Naive thymus-derived CD4-positive, alpha-beta T cell (primary cell): ENCODE measurements at places on chromosomes 4 and X. TPM values are rescaled to one million over a fixed set of nuclear protein-coding genes. Genes with fewer than 3 reads are reported as not detected.

CENPU gene
- 1.1 TPM for total RNA-seq

F9 gene
- total RNA-seq, result not detected

SAGE1 gene
- not detected for total RNA-seq

CCDC110 gene
- total RNA-seq, result 1.8 TPM

PAGE5 gene
- total RNA-seq, result not detected

RAB39B gene
- 12.8 TPM for total RNA-seq

DOK7 gene
- total RNA-seq, result not detected

MAGEA2B gene
- not detected for total RNA-seq

AMTN gene
- total RNA-seq, result not detected

GLRB gene
- not detected in 2 replicates for total RNA-seq

SOWAHB gene
- not detected for total RNA-seq

FGF13 gene
- not detected for total RNA-seq

HERC6 gene
- 23.0 TPM for total RNA-seq

CCKAR gene
- not detected for total RNA-seq

PRR32 gene
- not detected for total RNA-seq

PPID gene
- 26.5 TPM for total RNA-seq

RAB41 gene
- total RNA-seq, result not detected in 2 replicates

GABRG1 gene
- not detected in 2 replicates for total RNA-seq

NDNF gene
- not detected for total RNA-seq

RASL11B gene
- not detected for total RNA-seq

UGDH gene
- 6.9 TPM for total RNA-seq

SETD7 gene
- total RNA-seq, result 14.0 TPM

ZCCHC12 gene
- total RNA-seq, result not detected

ASMT gene
- not detected for total RNA-seq

EPHA5 gene
- not detected for total RNA-seq

HELT gene
- total RNA-seq, result not detected

XAGE1A gene
- total RNA-seq, result not detected

PDE5A gene
- 0.24 TPM in 1 of 2 replicates, not detected in the other for total RNA-seq

SMIM10 gene
- 0.23 TPM in 1 of 2 replicates, not detected in the other for total RNA-seq

TRIM75 gene
- total RNA-seq, result not detected

GPR143 gene
- not detected for total RNA-seq

LNX1 gene
- total RNA-seq, result not detected

TRPC3 gene
- total RNA-seq, result not detected

ASB12 gene
- not detected for total RNA-seq
